ENCODE measurements at places on chromosomes 12 and 14.

- no peak for DNase-seq
Measured at GRCh38 chr14:75162631-75163030, 13.8 kb downstream of the TMED10 start.

- peak; percentile 40 for DNase-seq
Measured at GRCh38 chr12:95790917-95791849, 619 bp upstream of the NTN4 start.

- DNase-seq, result no peak
Measured at GRCh38 chr14:59699442-59699841, 122.8 kb upstream of the CCDC175 start.

DNA sequence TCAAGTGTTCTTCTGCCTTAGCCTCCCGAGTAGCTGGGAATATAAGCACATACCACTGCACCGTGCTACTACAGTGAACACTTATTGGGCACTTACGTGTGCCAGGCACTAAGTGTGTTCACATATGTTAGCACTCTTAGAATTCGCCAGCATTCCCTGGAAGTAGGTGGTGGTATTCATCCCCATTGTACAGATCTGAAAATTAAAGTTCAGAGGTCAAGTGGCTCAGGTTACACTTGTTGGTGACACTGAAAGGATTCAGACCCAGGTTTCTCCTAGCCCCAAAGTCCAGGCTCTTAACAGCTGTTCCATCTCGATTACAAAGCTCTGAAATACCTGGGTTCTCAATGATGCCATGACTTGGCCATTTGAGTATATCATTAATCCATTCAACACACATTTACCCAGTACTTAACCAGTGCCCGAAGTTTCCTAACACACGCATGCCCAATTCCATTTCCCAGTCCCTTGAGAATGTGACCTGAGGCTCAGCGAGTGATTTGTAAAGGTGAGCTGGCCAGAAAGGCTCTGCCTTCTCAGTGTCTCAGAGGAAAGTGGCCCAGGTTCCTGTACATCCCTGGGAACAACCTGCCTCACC lies 4.8 kb downstream of the MVK start:
- DNase-seq, result no peak

GRCh38 chr12:15931590-15932053 lies 20.5 kb downstream of the DERA start:
- no peak for DNase-seq

DNA sequence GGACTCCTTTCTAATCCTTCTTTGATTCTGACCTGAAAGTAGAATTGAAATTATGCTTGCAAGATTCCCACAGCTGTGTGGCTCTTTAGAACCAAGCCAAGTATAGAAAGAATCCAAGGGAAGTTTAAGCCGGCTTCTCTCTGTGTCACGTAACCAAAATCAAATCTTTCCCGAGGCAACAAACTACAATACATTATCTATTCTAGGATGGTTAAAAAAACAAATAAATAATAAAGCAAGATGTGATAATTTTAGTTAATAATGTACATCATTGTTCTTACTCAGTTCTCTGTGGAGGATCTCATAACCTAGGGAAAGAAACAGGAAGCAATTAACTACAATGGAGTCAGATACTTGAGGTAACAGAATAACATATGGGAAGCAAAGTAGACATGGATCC lies 78.1 kb upstream of the ST8SIA1 start:
- DNase-seq, result no peak

DNA sequence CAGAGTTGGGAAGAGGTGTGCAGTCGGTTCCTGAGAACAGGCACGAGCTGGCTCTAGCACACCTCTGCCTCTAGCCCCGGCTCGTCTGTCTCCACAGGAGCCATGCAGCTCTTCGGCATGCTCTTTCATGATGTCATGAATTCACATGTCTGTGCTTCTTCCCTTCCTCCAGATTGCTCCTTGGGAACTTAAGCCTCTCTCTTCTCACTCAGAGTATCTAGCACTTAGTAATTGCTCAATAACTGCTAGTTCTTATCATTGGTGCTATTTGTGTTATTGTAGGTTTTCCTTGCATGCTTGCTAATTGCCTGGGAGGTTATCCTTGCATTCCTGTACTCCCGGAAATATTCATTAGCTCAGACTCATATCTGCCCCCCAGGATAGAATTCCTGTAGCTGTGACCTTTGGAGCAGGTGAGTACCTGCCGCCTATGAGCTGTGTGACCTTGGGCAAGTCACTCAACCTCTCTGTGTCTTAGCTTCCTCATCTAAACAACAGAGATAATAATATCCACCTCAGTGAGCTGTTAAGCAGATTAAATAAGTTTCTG lies 19.5 kb downstream of the FAM181A start:
- DNase-seq, result no peak

GRCh38 chr14:91114079-91115065 lies 499 bp downstream of the DGLUCY start:
- DNase-seq, result peak; percentile 25

GRCh38 chr12:70122804-70123203 lies 120.4 kb upstream of the CNOT2 start:
- DNase-seq, result no peak

DNA sequence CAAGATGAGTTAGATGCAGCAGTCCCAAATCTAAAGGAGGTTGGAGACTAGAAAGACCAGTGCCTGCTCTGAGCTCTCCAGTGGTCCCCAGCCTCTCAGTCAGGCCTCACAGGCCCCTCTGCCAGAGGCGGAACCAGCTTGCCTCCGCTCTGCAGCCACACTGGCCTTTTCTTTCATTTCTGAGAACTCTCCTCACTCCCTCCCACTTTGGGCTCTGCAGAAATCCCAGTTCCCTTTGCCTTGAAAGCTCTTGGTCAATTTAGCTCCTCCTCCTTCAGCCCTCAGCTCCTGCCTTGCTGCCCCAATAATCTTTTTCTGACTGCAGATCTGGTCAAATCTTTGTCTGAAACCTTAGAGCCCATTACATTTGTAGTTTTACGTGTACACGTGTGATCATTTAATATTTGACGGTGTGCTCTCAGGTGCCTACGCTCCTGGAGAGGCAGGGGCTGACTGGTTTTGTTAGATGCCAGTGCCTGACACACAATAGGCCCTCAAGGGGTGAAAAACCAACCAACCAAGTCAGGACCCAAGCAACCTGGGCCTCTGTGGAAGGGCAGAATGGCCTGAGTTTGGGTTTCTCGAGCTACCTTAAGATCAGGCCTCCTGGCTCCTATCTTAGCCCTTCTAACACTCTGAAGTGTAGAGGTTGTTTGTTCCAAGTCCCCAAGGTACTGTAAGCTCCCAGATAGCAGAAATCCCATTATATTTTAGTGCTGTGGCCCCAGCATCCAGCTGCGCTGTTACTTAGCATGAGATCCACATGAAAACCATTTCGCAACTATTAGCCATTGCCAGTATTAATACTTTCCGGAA lies 1.1 kb upstream of the NUDT4 start:
- DNase-seq, result no peak

- DNase-seq, result no peak
Measured at GRCh38 chr12:8562310-8562709, 21.6 kb upstream of the CLEC4E start.

DNA sequence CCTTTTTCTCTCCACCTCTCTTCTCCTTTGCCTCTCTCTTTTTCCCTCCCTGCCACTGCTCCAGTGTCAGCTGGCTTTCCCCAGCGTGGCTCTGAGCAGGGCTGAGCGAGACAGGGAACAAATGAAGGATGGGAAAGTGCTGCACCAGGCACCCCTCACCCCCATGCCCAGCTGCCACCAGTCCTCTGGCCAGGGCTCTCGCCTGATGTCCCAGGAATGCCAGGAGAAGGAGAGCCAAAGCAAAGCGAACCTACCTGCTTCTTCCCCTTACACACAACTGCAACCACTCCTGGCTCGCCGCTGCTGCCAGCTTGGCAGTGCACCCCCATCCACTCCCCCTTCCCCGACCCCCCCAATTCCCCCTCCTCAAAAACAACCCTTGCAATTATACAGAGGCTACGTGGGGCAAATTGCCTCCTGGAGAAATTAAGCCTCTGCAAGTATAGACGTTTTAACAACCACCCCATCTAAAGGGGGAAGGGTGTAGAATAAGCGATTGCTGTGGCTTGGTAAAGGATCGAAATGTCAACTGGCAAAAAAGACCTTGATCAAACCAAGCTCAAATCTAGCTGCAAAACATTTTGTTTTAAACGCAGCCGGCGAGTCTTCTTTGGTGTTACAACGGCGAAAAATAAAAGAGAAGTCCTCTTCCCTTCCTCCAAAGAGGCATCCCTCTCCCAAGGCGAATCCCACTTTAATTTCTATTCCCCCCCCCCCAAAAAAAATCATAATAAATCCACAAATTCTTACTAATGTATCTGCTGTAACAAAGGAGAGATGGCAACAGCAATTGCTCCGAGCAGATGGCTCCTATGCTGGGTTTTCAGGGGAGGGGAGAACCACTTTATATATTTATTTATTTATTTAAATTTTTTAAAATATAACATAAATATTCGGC lies 2.9 kb downstream of the BCL11B start:
- DNase-seq, result no peak

- no peak for DNase-seq
Measured at GRCh38 chr14:54450535-54450934, 9.4 kb upstream of the CNIH1 start.

DNA sequence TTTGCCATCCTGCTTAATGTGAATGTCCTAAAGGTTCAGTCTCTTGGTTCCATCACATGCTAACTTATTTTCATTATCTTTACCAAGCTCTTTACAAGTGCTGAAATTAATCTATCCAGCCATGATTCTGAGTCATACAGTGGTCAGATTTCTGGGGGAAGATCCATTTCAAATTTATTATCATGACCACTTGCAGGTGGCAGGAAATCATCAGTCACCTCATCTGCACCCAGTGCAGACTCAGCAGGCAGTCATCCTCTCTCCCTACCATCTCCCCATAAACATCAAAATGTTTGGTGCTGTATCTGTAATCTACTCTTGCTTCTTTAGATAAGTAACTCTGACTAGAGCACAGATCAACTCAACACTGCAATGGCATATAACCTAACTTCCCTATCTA lies 23.5 kb downstream of the ATG14 start:
- DNase-seq, result no peak

GRCh38 chr14:58488550-58488949 lies 61.0 kb downstream of the KIAA0586 start:
- no peak for DNase-seq

DNA sequence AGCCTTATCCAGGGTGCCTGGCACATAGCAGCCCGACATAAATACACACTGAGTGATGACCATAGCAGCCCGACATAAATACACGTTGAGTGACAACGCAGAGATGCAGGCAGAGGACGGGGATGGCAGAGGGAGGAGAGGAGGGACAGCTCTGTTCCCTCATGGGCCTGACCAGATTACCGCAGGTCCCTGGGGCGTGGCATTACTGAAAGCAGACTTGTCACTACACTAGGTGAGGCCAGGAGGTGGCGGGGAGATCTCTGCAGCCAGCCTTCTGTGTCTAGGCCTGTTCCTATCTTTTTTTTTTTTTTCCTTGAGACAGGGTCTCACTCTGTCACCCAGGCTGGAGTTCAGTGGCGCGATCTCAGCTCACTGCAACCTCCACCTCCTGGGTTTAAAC lies 69.0 kb downstream of the HRK start:
- no peak for DNase-seq

GRCh38 chr12:52848661-52849255 lies at the start of gene KRT78:
TSS of gene KRT78 (minus strand) at chr12:52848994. CDS start at chr12:52848930, 64 bp downstream.
- DNase-seq, result no peak

- DNase-seq, result no peak
Measured at GRCh38 chr14:72741826-72742117, 152.1 kb downstream of the DPF3 start.

- DNase-seq, result no peak
Measured at GRCh38 chr14:81363746-81364378, 36.3 kb downstream of the STON2 start.

DNA sequence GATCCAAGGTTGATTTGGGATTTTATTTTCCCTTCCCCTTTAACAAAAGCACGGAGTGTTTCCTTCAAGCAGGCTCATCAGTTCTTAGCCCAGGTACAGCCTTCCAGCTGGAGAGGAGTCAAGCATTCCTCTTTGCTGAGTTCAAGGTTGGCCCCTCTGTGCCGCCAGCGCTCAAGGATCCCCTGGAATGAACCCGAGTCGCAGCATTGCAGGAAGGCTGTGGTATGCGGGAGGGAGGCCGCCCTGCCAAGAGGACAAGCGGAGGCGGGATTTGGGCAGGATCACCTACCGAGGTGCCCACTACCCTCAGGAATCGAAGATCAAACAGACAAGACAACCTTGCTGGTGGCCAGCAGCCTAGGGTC lies 53.9 kb upstream of the NCOR2 start:
- DNase-seq, result no peak

DNA sequence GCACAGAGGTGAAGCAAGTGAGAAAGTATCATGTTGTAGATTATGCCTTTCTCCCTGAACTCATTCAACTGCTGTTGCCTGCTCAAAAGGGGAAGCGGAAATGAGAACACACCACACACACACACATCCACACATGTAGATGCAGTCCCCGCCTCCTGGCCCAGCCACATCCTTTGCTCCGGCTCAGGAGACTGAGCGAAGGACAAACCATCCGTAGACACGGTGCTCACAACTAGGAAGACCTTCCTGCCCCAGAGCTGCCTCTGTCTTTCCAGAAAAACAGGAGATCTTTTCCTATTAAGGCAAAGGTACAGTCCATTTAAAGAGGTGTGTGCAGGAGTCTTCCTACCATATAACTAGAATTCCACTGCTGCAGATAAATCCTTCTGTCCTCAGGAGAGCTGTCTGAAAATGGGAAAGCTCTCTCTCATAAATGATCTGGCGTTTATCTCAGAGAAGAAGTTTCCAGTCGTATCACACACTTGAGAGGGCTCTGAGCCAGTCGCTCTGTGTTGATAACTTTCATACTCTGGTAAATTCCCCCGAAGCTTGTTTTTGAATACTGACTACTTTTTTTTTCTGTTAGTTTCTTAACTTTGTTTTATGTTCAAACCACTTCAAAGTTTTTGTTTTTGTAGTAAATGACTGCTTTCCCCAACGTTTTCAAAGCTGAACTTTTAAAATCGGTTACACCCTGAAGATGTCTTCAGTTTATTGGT lies at the start of gene TESPA1:
Gene TESPA1 (minus strand): TSS at position 105 of the 719 bp plus-strand sequence. CDS start 10,200 bp downstream, outside the sequence.
- peak; percentile 75 for DNase-seq

GRCh38 chr14:52094546-52095271 lies 25.9 kb upstream of the NID2 start:
- DNase-seq, result no peak

- no peak for DNase-seq
Measured at GRCh38 chr12:68306564-68306963, 25.6 kb downstream of the MDM1 start.

- DNase-seq, result no peak
Measured at GRCh38 chr12:57261428-57261865, 10.5 kb upstream of the STAC3 start.

Measured in effector memory CD4-positive, alpha-beta T cell (primary cell).